Mammary epithelial cell (primary cell): ENCODE measurements at places on chromosomes 4 and X. TPM values are rescaled to one million over a fixed set of nuclear protein-coding genes. Genes with fewer than 3 reads are reported as not detected.

DNA sequence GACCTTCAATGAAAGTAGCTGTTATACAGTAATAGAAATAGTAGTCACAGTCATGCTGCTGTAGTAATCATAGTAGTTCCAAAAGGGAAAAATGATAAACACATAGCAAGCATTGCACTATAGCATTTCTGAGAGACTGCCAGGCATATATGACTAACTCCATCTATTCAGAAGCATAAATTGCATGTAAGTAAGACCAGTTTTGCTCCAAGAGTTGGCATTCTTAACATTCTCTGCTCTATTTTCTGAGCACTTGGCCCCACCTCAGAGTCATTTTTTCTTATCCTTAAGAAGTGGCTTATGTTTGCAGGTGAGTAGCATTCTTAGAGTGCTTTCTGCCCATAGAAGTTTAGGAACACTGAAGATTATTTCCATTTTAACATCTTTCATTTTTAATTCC is 490.3 kb upstream of the TECRL start:
- no peak for DNase-seq

DNA sequence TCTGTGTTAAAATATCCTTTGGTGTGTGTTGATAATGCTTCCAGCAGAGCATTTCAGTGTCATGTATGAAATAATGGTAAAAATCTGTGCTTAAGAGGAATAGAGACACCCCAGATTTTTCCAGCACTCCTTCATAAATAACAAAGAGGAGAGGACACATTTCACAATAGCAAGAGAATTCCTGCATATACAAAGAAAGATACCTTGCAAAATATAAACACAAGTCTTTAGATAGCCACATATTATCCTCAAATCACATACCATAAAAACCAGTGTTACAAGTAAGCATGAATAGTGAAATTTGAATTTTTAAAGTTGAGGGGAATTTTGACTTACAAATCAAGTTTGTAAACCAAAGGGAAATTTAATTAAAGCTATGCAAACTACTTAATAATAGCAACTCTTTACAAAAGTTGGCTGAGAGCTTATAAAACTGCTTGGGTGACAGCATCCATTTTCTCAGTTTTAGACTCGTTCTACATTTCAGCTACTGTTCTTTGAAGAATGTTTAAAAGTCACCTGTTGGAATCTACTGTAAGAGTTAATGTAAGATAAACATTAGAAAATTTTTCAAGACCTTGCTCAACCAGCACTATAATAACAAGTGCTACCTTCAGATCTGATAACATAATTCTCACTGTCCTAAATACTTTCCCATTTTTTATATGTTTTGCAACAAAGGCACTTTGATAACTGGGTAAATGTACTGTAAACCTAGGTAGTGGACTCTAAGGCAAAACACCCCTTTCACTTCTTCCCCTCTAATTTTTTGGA is 3.7 kb downstream of the APELA start:
- DNase-seq = no peak

FAM9C gene
- polyA plus RNA-seq = not detected

DMRTC1 gene
- polyA plus RNA-seq = not detected

HSD17B13 gene
- polyA plus RNA-seq = not detected

DNA sequence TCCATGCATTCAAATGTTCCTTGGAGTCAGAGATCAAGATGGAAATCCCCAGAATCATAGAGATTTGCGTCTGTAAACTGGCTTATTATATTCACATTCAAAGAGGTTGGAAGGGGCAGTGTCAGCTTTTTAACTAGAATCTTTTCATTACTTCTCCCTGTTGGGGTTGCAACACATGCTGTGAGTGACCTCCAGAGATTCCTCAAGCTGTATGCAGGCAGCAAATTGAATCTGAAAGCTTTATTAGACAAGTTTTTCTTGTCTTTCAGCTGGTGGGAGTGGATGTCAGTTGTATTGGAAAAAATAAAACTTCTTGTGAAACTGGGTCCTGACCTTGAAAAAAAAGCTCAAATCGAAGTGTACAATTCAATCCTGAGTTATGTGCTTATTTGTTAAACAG is 736.5 kb upstream of the FTHL17 start:
- no peak for DNase-seq

- no peak for DNase-seq
These were observed 95.1 kb downstream of the SORCS2 start for GRCh38 chr4:7287274-7287917.

DNA sequence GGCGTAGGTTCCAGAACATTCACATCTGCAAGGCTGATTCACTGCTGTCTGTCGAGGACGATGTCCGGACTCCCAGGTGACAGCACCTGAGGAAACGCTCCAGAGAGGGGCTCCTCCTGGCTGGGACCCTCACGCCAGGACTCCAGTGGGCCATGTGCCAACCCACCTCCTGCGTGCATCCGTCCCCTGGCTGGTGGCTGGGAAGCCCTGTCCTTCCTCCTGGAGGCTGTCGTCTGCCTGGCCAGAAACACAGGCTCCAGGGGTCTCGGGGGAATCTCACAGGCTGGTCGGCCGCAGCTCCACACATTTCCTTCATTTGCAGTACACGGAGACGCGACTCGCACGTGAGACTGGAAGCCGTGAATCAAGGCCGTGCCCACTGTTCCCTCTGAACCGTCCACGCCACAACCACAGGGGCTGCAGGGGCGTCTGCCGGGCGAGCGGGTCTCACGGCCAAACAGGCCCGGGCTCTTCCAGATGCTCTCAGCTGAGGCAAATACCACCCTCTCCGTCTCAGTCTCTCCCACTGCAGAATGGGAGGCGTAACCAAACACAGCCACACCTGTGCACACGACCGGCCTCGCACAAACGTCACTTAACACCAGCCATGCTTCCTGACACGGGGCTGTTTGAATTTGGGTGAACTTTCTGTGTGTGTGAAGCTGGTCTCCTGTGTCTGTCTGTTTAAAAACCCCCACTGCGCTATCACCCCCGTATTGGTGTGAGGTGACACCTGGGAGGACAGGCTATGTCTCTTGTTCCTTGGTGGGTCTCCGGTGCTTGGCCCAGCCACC is 38.7 kb upstream of the MXD4 start:
- DNase-seq = no peak

DNA sequence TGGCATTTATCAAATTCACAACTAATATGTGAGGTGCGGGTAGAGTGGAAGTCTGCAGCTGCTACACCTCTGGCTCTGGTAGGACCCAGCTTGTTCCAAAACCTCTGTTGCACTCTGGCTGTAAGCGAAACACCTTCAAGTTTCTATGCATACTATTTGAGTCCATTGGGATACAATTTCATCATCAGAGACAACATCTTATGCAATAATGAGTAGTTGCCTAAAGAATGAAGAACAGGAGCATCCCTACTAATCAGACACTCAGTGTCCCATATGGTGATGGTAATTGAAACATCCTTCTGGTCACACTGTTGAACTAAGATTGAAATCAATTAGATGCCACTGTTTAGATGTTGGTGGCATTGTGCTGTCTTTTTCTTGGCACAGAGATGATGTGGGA is 178.4 kb downstream of the MGST2 start:
- no peak for DNase-seq

NUP62CL gene
- 11.3 TPM for polyA plus RNA-seq

DAPP1 gene
- 18.3 TPM for polyA plus RNA-seq

DNA sequence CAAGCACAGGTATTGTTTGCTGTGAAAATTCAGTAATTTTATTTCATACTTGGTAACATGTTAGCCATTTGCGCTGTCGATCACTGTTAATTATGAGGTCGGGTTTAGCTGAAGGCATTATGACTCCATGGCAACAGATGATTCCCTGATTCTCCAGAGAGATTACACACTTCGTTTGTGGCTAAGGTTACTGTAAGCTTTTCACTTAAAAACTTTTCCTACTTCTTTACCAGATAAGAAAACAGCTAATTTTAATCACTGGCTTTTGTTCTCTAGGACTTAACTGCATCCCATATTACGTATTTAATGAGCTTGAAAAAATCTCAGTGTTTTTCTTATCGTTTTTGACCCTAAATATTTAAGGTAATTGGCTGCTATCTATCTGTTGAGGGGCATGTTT is 2.1 kb downstream of the GSTCD start:
- peak; percentile 47 for DNase-seq

- DNase-seq = no peak
These were observed 131.4 kb downstream of the GBA3 start for GRCh38 chr4:22824091-22824490.
